Tibial nerve (tissue), 4 donors: ENCODE measurements at places on chromosomes 11 and 22. TPM values are rescaled to one million over a fixed set of nuclear protein-coding genes. Genes with fewer than 3 reads are reported as not detected.
A peak's percentile ranks its signal among the peaks of the same experiment; 100 is the strongest.

Gene DEUP1
- not detected for total RNA-seq

Gene DSCAML1
- 0.20 TPM for total RNA-seq

Gene ANO9
- total RNA-seq = not detected

Gene SLC35F2
- 15.5 TPM for total RNA-seq

Gene STK33
- 6.8 TPM for total RNA-seq

Gene CCDC81
- 0.78 TPM for total RNA-seq

Gene MYO7A
- total RNA-seq = 45.0 TPM

Gene CDC42EP1
- 28.4 TPM for total RNA-seq

Gene LRP4
- 24.3 TPM for total RNA-seq

- no peak for DNase-seq
- H3K4me3 ChIP-seq = no peak overlapping the region
- H3K4me1 ChIP-seq = no peaks in the 10 kb centered on the region
- H3K27me3 ChIP-seq = no peaks in the 10 kb centered on the region
Observed at GRCh38 chr11:34728609-34729008, 107.7 kb downstream of the EHF start.

DNA sequence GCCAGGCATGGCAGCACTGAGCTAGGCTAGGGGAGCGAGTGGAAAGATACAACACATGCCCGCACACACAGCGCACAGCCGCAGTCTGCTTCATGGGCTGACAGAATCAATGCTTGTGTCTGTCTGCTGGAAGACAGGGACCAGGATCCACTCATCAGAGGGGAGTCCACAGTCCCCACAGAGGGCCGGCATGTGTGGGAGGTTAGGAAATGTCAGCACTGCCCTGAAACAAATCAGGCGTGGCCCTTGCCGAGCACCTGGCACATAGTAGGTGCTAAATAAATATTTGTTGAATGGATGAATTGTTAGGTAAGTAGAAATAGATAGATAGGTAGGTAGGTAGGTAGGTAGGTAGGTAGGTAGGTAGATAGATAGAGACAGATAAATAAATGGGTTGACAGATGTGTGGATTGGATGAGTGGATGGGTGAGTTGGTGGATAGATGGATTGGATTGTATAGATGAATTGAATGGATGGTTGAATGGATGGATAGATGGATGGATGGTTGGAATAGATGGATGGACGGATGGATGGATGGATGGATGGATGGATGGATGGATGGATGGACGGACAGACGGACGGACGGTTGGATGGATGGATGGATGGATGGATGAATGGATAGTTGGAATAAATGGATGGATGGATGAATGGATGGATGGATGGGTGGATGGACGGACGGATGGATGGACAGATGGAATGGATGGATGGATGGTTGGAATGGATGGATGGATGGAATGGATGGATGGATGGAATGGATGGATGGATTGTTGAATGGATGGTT lies 3.3 kb downstream of the SLC22A12 start:
- no peak overlapping the region for H3K4me3 ChIP-seq
- no peak overlapping the region for H3K27ac ChIP-seq
- no peaks in the 10 kb centered on the region for H3K27me3 ChIP-seq

- H3K4me1 ChIP-seq = peaks cover 34% of the 10 kb centered on the region
- H3K27ac ChIP-seq = peak within 1 kb of the TSS; percentile 98
- H3K36me3 ChIP-seq = no peaks in the 10 kb centered on the region
- H3K27me3 ChIP-seq = no peaks in the 10 kb centered on the region
Observed at GRCh38 chr22:20494978-20495860, at the start of gene KLHL22. Gene KLHL22, minus strand, starts transcription at chr22:20495795. Its CDS starts 6,584 bp downstream, at chr22:20489211.

DNA sequence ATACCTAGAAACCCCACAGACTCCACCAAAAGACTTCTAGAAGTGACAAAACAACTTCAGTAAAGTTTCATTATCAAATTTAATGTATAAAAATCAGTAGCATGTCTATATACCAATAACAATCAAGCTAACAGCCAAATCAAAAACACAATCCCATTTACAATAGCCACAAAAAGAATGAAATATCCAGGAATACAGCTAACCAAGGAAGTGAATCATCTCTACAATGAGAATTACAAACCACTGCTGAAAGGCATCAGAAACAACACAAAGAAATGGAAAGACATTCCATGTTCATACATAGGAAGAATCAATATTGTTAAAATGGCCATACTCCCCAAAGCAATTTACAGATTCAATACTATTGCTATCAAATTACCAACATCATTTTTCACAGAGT lies 46.0 kb downstream of the PRCP start:
- H3K27ac ChIP-seq = no peak overlapping the region
- no peaks in the 10 kb centered on the region for H3K27me3 ChIP-seq
- no peak for DNase-seq
- H3K4me1 ChIP-seq = no peaks in the 10 kb centered on the region
- H3K4me3 ChIP-seq = no peak overlapping the region

DNA sequence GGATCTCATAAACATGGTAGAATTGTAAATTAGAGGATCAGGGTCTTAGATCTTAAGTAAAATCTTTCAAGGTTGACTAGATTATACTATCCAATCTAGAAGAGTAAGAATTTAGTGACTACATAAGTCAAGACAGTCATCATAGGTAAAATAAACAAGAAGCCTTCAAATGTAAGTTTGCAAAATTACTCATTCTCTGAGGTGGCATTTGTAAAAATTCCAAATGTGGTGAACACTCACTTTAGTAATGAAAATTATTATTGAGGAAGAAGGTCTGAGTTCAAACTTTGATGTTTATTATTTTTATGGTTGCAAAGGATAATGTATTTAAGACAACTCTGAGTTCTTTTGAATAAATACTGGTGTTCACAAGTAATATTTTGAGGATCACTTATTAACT lies 4.6 kb downstream of the HYLS1 start:
- H3K4me3 ChIP-seq = no peak overlapping the region
- no peak for DNase-seq
- H3K27me3 ChIP-seq = no peaks in the 10 kb centered on the region
- no peaks in the 10 kb centered on the region for H3K4me1 ChIP-seq

GRCh38 chr11:8926236-8926635 lies 6.5 kb downstream of the C11orf16 start:
- DNase-seq = no peak
- peaks cover 53% of the 10 kb centered on the region for H3K36me3 ChIP-seq
- no peaks in the 10 kb centered on the region for H3K27me3 ChIP-seq
- no peak overlapping the region for H3K27ac ChIP-seq

DNA sequence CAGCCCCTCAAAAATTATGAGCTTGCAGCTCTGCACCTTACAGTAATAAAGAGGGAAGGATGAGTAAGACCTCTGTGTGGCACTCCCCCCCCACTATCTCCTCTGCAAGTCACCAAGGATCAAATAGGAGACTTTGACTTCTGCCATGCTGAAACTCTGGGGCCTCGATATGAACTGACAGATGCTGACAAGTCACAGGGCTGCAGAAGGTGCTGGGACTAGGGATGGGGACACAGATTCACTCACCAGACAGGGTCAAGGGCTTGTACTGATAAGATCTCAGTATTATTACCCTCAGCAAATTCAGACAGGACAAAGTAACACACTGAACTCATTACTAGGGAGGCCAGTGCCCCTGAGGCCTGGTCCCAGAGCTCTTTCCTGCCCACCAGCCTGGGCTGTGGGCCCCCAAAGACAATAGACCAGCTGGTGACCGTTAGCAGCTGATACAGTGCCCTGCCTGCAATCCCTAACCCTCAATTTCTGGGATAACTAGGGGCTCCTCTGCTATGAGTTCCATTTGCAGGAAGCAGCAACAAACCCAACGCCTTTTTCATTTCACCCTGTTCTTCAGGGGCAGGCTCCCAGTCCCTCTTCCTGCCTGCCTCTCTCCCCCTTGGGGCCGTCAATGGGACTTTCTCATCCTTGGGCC lies 20.1 kb downstream of the TMPRSS13 start:
- no peaks in the 10 kb centered on the region for H3K36me3 ChIP-seq
- DNase-seq = no peak
- no peak overlapping the region for H3K4me3 ChIP-seq
- no peak overlapping the region for H3K27ac ChIP-seq
- no peaks in the 10 kb centered on the region for H3K27me3 ChIP-seq
- H3K4me1 ChIP-seq = peaks cover 8% of the 10 kb centered on the region

DNA sequence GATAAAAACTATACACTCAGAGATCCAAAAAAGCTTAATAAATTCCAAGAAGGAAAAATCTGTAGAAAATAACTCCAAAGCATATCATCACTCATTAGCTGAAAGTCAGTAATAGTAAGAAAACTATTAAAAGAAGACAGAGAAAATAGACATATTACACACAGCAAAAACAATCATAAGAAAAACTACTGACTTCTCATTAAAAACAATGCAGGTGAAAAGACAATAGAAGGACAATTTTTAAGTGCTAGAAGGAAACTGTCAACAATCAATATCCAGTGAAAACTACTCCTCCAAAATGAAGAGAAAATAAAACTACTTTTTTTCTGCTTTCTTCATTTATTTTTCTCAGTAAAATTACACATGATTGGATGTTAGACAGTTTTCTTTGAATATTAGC lies 56.5 kb downstream of the BLID start:
- no peaks in the 10 kb centered on the region for H3K27me3 ChIP-seq
- no peak for DNase-seq
- H3K27ac ChIP-seq = no peak overlapping the region
- H3K36me3 ChIP-seq = no peaks in the 10 kb centered on the region

- no peak for DNase-seq
- no peaks in the 10 kb centered on the region for H3K27me3 ChIP-seq
- H3K4me1 ChIP-seq = no peaks in the 10 kb centered on the region
- no peak overlapping the region for H3K27ac ChIP-seq
Observed at GRCh38 chr11:18416459-18416858, 4.3 kb downstream of the LDHC start.

DNA sequence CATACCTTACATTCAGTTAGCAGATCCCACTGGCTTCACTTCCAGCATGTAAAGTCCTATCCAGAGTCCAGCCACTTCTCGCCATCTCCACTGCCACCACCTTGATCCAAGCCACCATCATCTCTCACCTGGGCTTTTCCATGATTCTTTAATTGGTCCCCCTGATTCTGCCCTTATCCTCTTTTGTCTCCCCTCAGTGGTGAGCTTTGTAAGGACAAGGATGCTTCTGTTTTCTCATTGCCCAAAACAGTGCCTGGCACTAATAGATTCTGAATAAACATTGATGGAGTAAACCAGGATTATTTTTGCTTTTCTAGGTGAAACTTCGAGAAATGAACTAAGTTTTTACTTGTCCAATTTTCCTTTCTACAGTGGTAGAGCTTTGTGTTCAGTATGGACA lies 4.4 kb downstream of the POLA2 start:
- no peak overlapping the region for H3K4me3 ChIP-seq
- no peak overlapping the region for H3K27ac ChIP-seq
- DNase-seq = no peak
- H3K36me3 ChIP-seq = no peaks in the 10 kb centered on the region
- peaks cover 6% of the 10 kb centered on the region for H3K4me1 ChIP-seq
- H3K27me3 ChIP-seq = no peaks in the 10 kb centered on the region

GRCh38 chr11:5690216-5690615 lies 626 bp downstream of the TRIM22 start:
- H3K27me3 ChIP-seq = no peaks in the 10 kb centered on the region
- H3K27ac ChIP-seq = peak overlapping the region; percentile 55
- H3K4me1 ChIP-seq = peaks cover 21% of the 10 kb centered on the region

DNA sequence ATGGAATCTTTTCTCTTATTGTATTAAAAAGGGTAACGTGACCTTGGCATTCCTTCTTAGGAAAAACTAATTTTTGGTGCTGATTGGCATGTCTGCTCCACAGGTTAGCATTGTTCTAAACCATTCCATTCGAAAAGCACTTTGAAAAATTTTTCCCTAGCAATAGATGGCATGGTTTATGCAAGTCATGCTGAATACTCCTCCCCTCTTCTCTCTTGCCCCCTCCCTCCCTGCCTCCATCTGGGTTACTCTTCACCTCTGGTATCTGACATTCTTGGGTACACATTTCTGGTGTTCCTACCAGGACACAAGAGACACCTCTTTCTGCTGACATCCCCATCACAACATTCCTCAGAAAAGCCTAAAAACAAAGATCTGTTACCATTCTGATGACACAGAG lies 1.5 kb upstream of the SLC22A25 start:
- H3K27me3 ChIP-seq = no peaks in the 10 kb centered on the region
- H3K4me3 ChIP-seq = no peak overlapping the region
- no peaks in the 10 kb centered on the region for H3K4me1 ChIP-seq
- no peak for DNase-seq

DNA sequence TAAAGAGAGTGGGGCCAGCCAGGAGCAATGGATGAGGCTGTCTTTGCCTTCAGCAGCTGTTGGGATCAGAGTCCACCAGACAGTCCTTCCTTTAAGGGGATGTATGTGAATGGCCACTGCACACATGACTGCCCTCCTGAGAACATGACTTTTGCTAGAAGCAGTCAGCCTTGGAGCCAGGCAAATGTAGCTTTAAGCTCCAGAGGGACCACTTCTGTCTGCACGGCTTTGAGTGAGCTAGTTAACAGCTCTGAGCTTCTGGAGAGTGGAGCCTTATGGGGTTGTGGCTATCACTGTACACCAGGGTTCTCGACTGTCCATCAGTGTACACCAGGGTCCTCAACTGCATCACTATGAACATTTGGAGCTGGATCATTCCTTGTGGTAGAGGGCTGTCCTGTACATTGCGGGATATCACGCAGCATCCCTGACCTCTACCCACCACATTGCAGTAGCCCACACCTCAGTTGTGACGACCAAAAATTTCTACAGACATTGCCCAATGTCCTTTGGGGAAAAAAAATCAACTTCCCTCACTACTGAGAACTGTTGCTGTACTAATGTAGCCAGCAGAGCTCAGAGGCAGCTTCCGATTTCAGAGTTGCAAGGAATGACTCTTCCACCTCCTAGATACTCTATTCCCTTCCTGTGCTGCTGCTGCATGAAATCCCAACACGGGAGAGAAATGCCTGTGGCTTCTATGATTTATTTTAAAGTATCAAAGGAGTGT lies 169.4 kb downstream of the MYO18B start:
- DNase-seq = no peak
- no peaks in the 10 kb centered on the region for H3K27me3 ChIP-seq
- no peak overlapping the region for H3K4me3 ChIP-seq
- no peaks in the 10 kb centered on the region for H3K4me1 ChIP-seq
- H3K27ac ChIP-seq = no peak overlapping the region
- H3K36me3 ChIP-seq = no peaks in the 10 kb centered on the region

GRCh38 chr11:120564573-120565311 lies 53.2 kb downstream of the GRIK4 start:
- H3K36me3 ChIP-seq = no peaks in the 10 kb centered on the region
- no peak for DNase-seq
- peaks cover 9% of the 10 kb centered on the region for H3K27me3 ChIP-seq
- peak overlapping the region; percentile 77 for H3K27ac ChIP-seq
- no peaks in the 10 kb centered on the region for H3K4me1 ChIP-seq

GRCh38 chr11:133064152-133064877 lies 468.0 kb downstream of the OPCML start:
- H3K36me3 ChIP-seq = no peaks in the 10 kb centered on the region
- peaks cover under 1% of the 10 kb centered on the region for H3K27me3 ChIP-seq
- H3K27ac ChIP-seq = no peak overlapping the region
- peak overlapping the region; percentile 51 for H3K4me3 ChIP-seq

GRCh38 chr11:76772100-76772782 lies 10.9 kb upstream of the TSKU start:
- H3K27ac ChIP-seq = peak overlapping the region; percentile 71
- no peak overlapping the region for H3K4me3 ChIP-seq
- H3K36me3 ChIP-seq = no peaks in the 10 kb centered on the region
